ENCODE measurements at places on chromosomes 5 and 9. TPM values are rescaled to one million over a fixed set of nuclear protein-coding genes. Genes with fewer than 3 reads are reported as not detected.

Gene FCN1
- not detected for total RNA-seq

Gene GPRIN1
- 1.5 TPM for total RNA-seq

Gene ARHGEF28
- total RNA-seq, result not detected

Gene F2RL1
- 3.0 TPM for total RNA-seq

Gene IL13
- total RNA-seq, result 0.49 TPM

Gene ANKRD31
- 0.35 TPM for total RNA-seq

Gene KLHL3
- total RNA-seq, result 1.7 TPM

Gene CHSY3
- not detected for total RNA-seq

Gene TSLP
- total RNA-seq, result 0.81 TPM

Gene GRAMD2B
- 10.8 TPM for total RNA-seq

Gene CD14
- 0.20 TPM for total RNA-seq

Gene TUSC1
- total RNA-seq, result not detected

Gene HAPLN1
- total RNA-seq, result not detected

Gene PCDHA8
- not detected for total RNA-seq

Gene TNFSF15
- 0.74 TPM for total RNA-seq

Gene STPG3
- not detected for total RNA-seq

Gene MOCS2
- total RNA-seq, result 29.4 TPM

Gene SMAD5
- total RNA-seq, result 1.2 TPM

Gene SNCAIP
- total RNA-seq, result not detected

All from activated naive CD4-positive, alpha-beta T cell treated with anti-CD3 and anti-CD28 coated beads for 36 hours (primary cell).